ENCODE measurements at places on chromosomes 1 and 21.

- DNase-seq: no peak
These were observed 15.5 kb upstream of the AHCTF1 start for GRCh38 chr1:246947255-246947654.

GRCh38 chr1:21251773-21252471 is 38.3 kb downstream of the ECE1 start:
- DNase-seq: no peak

DNA sequence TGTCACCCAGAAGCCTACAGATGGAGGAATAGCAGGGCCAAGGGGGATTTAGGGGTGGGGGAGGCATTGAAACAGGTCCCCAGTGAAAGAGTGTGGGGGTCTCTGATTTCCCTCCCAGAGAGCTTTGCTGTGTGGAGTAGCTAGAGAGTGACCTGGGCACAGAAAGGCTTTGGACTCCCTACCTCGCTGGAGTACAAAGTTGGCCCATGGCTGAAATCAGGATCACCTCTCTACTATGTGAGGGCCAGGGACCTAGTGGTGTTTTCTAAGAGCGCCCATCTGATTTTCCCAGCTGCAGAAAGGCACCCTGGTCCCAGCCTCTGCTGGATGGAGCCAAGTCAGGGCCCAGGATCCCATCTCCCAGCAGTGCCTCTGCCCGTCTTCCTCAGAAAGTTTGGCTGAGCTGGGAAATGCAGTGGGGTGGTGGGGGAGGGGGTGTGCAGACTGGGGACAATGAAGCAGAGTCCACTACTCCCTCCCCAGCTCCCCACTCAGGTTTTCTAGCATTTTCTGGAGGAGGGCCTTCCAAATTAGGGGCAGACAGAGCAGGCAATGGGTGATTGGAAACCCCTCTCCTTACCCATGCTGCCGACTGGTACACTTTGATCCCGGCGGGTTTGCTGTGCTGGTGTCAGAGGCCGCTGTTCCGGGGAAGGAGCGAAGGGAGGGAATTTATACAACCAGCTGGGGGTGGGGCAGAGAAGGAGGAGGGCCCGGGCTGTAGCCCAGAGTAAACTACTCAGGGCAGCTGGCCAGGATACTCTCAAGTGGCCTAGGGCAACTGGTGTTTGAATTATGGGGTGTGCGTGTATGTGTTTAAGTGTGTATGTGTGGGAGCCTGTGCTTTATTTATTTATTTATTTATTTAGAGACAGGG is at the start of gene SELENBP1:
Gene SELENBP1 (minus strand): TSS at position 648 of the 877 bp plus-strand sequence. CDS start 64 bp downstream, at position 584.
- no peak for DNase-seq

DNA sequence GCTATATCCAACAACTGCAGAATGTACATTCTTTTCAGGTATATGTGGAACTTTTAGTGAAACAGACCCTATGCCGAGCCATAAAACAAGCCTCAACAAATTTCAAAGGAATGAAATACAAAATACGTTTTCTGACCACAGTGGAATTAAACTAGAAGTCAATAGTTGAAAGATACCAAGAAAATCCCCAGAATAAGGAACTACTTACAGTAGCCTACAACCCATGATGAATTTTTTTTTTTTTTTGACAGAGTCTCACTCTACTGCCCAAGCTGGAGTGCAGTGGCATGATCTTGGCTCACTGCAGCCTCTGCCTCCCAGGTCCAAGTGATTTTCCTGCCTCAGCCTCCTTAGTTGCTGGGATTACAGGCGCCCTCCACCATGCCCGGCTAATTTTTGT is 83.4 kb downstream of the RUNX3 start:
- DNase-seq: no peak

- DNase-seq: peak; percentile 39
These were observed at the start of gene HHAT for GRCh38 chr1:210328746-210329503. TSS of gene HHAT (plus strand) at chr1:210328902. CDS start at chr1:210348976, 20,074 bp downstream.

GRCh38 chr21:29053011-29053553 is 20.4 kb downstream of the CCT8 start:
- no peak for DNase-seq

GRCh38 chr1:107879927-107880326 is 85.1 kb downstream of the VAV3 start:
- no peak for DNase-seq

- no peak for DNase-seq
These were observed 11.1 kb upstream of the CD48 start for GRCh38 chr1:160722726-160723125.

DNA sequence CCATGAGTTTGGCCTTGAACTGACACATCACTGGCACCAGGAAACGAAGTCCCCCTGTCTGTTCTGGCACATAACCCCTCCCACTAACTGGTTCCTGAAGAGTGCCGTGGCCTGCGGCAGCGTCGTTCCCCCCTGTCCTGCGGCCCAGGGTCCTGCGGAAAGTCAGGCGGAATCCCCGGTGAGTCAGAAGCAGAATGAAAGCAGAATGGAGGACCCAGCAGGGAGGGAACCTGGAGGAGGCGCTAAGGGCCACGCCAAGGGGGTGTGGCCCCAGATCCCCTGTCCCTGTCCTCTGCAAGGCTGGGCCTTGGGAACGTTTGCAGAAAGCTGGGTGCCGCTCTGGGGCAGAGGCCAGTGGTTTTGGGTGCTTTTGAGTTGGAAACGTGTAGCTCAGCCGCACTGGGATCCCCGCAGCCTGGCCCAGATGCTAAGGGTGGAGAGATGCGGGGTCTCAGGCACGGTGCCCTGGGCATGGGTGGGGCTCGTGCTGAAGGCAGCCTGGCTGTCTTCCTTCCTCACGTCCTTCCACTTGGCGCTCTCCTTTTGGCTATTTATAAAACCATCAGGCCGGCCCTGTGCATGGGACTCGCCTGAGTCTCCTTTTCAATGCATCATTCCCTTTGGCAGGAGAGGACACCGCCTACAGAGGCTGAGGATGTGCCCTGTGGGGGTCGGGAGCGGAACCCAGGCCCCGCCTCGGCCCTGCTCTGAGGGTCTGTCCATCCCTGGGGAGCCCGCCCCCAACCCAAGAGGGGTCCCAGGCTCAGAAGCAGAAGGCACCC is 36.2 kb downstream of the TP73 start:
- no peak for DNase-seq

DNA sequence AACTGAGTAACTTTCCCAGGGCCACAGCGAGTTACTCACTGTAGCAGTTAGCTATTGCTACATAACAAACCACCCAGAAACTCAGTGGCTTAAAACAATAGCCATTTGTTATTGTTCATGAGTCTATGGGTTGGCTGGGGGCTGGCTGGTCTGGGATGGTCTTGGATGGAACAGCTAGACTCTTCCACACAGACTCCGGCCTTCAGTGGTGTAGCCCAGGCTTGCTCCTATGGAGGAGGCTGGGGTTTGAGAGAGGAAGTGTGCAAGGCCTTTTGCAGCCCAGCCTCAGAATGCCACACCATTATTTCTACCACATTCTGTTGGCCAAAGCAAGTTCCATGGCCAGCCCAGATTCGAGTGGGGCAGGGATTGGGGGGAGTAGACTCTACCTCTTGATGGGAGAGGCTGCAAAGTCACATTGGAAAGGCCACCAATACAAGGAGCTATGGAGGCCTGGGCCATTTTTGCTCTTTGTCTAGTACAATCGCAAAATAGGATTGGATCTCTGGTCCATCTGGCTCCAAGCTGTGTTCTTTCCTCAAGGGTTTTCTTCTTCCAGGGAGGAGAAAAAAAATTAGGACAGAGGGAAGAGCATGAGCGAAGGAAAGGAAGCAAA is 37.5 kb upstream of the TTC22 start:
- no peak for DNase-seq

DNA sequence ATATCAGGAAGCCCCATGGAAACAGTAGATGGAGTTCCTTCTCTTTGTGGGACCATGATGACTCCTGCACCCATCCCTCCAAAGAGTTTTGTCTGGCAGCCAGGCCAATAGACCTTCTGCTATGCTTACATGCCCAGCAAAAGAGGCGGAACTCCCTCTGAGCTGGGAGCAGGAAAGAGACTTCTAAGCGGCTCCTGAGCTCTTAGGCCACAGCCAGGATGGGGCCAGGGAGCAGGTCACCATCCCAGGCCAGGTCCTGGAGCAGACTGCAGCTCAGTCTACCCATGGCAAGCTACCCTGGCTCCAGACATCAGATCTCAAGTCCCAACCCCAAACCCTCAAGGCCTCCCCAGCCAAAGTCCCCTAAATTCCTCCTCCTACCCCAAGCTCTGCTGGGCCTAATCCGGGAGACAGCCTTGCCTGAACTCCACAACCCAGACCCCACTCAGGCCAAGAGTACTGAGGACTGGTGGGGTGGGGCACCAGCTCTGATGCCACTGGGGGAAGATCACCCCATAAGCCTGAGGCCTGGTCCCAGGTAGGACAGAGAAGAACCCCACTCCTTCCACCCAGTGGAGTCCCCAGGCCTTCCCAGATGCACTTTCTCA is 387.9 kb downstream of the MATN1 start:
- no peak for DNase-seq

Data from activated CD4-positive, alpha-beta T cell treated with anti-CD3 and anti-CD28 coated beads, Interleukin-2, amount 50 U/mL, for 24 hours (primary cell).